Muscle of arm (tissue), 14 donors: ENCODE measurements at places on chromosomes 3 and 15. TPM values are rescaled to one million over a fixed set of nuclear protein-coding genes. Genes with fewer than 3 reads are reported as not detected.

OR5H14 gene
- not detected for polyA plus RNA-seq

DNA sequence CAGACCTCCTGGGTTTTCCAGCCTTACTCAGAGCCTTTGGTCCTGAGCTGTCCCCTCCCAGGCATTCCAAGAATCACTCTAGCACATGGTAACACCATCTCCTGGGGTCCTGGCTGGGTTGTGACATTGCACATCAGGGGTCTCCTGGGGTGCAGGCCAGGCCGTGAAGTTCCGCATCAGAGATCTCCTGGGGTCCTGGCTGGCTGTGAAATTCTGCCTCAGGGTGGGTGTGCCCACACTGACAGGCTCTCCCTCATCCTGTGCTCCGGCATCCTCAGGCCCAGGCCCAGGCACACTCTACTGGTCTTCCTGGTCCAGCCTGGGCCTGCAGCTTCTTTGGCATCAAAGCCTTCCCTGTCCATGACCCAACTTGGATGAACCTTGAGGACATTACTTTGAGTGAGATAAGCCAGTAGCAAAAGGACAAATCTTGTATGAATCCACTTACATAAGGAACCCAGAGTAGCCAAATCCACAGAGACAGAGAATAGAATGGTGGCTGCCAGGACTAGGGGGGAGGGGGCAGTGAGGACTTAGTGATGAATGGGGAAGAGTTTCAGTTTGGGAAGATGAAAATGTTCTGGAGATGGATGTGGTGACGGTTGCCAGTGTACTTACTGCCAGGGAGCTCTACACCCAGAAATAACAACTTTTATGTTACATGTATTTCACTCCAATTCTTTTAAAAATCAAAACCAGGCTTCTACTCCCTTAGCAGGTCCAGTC, 49.1 kb upstream of the KLF13 start:
- no peak for DNase-seq

GRCh38 chr3:57967590-57967989, 40.6 kb upstream of the FLNB start:
- no peak for DNase-seq

GRCh38 chr3:184765047-184765729, 46.8 kb upstream of the VPS8 start:
- no peak for DNase-seq

- DNase-seq, result no peak
Measured at GRCh38 chr3:2904054-2904453, 206.1 kb downstream of the IL5RA start.

- DNase-seq, result no peak
Measured at GRCh38 chr3:106719583-106719982, 657.7 kb upstream of the CCDC54 start.

DNA sequence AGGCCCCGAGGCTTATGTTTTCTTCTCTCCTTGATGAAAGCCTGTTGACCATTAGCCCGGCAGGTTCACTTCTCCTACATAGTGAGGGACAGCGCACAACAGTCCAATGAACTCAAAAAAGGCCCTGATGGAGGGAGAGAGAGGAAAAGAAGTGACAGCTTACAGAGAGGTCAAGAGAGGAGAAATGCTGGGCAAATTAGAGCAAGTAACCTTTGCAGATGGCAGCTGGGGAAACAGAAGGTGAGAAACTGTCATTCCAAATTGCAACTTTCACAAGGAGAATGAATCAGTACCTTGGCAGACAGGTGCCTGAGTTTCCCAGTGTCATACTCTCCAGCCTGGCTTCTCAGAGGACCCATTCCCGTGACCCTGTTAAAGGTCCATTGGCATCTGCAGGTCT, 252.0 kb downstream of the EPHB1 start:
- DNase-seq, result no peak

GRCh38 chr3:60053526-60054265, 1003.9 kb upstream of the CFAP20DC start:
- DNase-seq, result no peak

- DNase-seq, result peak; percentile 9
Measured at GRCh38 chr3:43104660-43105595, 951 bp downstream of the POMGNT2 start.

SIDT1 gene
- 2.9 TPM for polyA plus RNA-seq

DNA sequence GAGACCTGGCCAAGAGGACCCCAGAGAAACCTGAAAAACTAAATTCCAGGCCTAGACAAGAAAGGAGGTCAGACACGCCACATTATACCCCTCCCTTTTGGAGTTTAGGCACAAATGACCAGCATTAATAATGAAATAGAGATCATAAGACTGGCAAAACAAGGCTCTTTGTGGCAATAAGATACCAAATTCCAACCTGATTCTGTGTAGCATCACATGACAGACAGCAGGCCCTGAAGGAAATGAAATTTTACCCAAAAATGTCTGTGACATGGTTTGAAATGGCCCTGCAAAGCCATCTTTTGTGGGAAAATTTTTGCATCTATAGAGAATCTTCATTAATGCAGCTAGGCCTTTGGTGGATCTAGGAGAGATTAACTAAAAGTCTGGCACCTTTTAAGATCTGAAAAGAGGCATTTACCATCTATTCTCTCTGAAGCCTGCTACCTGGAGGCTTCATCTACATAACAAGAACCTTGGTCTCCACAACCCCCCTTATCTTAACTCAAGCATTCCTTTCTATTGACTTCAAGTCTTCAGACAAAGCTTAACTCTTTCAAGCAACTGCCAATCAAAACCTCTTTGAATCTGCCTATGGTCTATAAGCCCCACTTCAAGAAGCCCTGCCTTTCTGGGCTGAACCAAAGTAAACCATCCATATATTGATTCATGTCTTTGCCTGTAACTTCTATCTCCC, 8.0 kb downstream of the FAM174B start:
- no peak for DNase-seq

DNA sequence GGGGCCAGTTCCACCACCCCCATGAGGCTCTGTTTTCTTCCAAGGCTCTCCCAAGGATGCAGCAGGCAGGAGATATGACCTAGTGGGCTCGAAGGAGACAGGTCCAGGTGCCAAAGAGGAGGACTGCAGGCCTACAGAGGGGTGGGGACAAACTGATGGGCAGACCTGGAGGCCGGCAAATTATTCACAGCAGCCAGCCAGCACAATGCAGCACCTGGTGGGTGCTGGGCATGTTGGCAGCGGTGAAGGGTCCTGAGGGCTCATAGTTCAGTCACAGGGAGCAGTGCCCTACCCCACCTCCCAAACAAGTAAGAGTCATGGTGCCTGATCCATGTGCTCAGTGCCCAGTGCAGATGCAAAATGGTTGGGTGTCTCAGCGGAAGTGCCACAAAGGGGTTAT, 171.7 kb downstream of the ABHD5 start:
- DNase-seq, result no peak

- no peak for DNase-seq
Measured at GRCh38 chr3:172676196-172676922, 34.5 kb downstream of the NCEH1 start.
